Activated CD4-positive, alpha-beta memory T cell treated with anti-CD3 and anti-CD28 coated beads, Interleukin-2, amount 10 ng/mL, durations not matched to agents 7 days and 5 days (primary cell): ENCODE measurements at places on chromosomes 1 and 21. TPM values are rescaled to one million over a fixed set of nuclear protein-coding genes. Genes with fewer than 3 reads are reported as not detected.

Gene CLCA4
- total RNA-seq, result not detected

Gene FABP3
- total RNA-seq, result not detected

Gene NPL
- 3.7 TPM for total RNA-seq

Gene TNNI3K
- not detected for total RNA-seq

DNA sequence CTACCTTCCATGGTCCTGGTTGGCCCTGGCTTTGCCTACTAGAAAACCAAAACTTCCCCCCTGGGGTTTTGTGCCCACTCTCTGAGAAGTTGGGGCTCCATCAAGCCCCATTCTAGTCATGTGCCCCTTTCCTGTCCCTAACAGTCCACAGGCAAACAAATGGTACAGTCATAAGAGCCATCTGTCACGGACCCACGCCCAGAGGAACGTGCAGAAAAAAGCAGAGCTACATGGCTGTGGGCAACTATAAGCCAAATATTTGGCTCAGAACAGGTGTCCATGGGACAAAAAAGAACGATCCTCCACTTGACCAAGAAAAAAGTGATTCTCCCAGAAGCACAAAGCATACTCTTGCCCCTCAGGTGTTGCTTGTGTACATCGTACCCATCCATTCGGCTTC, 14.6 kb upstream of the TRNAU1AP start:
- no peak for DNase-seq

GRCh38 chr1:72111662-72112061, 170.7 kb downstream of the NEGR1 start:
- DNase-seq, result no peak

DNA sequence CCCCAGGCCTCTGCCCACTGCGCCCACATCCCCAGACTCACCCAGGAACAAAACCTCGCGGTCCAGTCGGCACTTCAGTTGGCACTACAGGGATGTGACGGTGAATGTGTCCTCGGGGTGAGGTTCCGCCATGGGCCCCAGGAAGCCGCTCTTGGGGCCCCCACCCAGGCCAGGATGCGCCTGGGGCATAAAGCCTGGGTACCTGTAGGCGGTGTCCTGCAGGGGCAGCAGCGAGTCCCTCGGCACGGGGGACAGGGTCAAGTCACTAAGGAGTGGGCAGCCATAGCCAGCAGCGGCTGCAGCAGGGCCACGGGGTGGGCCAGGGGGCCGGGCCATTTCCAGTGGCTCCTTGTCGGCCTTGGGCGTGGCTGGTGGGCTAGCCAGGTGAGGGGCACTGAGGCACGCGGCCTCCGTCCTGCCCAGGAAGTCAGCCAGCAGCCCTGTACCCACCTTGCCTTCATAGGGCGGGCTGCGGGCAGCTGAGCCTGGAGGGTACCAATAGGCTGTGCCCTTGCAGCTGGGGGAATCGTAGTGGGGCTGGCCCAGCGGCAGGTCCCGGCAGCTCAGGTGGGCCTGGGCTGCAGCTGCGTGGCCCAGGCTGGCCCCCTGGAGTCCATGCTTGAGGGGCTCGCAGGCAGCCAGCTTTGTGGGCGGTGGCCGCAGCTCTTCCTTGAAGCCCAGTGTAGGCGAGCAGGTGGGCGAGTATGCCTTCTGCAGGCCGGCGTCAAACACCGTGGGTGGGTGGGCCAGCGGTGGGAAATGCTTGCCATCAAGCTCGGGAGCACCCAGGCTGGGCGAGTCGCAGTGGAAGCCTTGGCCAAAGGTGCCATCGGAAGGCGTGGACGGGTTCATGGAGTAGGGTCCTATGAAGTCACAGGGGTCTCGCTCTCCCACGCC, 56.5 kb downstream of the AHDC1 start:
- no peak for DNase-seq

GRCh38 chr1:89710498-89711139, 77.7 kb downstream of the LRRC8C start:
- no peak for DNase-seq

DNA sequence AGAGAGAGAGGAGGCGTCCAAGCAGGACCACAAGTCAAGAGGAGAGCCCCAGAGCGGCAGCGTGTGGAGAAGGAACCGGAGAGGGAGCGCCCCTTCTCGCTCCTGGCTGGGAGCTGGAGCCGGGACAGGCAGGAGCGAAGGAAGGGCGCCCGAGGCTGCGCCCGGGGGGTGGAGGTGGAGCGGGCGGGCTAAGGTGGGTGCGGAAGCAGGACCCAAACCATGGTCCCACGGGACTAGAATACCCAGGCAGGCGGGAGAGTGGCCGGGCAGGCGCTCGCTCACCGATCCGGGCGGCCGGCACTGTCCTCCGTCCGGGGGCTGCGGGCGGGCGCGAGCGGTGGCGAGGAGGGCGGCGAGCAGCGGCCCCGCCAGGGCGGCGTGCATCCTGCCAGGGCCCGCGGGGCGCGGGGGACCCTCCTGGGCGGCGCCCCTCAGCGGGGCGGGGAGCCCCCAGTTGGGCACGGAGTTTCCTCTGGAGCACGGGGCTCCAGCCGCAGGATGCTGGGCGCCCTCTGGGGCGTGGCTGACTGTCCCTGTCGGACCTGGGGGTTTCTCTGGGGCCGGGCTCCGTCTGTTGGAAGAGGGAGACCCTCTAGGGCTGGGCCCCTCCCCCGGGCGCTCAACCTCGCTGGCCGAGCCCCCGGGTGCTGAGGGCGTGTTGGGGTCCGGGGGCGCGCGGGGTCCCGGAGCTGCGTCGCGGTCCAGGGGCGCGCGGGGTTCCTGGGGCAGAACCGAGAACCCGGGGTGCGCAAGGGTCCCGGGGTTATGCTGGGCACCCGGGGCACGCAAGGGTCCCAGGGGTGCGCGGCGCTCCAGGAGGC, 569 bp downstream of the TRABD2B start:
- DNase-seq, result no peak

DNA sequence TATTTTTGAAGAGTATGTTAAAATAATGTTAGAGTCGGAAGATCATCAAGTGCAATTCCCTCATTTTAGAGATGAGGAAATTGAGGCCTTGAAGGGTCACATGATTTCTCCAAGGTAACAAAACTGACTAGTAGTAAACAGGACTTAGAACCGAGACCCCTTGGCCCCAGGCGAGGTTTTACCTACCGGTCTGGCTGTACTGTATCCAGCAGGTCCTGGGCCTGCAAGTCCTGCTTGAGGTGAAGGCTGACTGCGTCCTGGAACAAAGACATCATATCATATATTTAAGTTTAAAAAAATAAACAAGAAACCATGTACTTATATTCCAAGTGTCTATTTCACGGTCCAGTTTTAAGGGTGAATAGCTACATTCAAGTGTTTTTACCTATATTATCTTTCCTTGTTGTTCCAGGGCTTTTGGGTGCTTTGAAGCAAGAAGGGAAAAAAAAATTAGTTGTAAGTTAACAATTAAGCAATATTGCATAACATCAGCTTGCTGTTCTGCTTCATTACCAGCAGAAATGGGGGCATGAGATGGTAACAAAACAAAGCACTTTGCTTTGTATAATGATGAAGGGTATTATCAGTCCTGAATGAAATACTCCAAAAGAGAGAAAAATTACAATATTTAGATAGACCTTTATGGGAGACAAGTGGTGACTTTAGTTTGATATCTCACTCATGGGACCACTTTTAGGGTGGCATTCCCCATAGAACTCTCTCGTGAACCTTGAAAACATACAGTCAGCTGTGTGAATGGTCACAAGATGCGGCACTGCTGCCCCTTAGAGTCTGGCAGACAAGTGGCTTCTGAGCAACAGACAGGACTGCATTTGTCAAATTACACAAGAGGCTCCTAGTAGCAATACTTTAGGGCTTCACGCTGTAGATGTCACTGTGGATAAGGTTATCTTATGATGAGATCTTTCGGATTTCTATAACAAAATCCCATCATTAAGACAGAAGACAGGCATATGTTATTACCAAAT, 29.8 kb upstream of the CFAP298 start:
- DNase-seq, result no peak

DNA sequence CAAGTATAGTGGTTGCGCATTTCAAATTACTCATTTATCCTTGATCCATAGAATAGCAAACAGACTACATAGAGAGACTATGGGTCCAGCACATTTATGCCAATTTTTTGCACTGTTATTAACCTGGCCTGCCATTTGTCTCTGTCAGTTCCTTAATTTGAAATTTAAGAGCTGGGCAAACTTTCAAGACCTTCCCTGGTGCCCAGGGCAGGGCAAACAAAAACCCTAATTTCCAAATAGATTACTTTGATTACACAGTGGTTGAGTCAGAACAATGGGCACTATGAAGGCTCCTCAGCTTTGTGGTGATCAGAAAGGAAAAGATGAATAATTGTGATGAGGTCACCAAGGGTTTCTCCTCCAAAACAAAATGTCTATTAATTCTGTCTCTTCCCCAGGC, 80.6 kb downstream of the TNFSF18 start:
- no peak for DNase-seq

DNA sequence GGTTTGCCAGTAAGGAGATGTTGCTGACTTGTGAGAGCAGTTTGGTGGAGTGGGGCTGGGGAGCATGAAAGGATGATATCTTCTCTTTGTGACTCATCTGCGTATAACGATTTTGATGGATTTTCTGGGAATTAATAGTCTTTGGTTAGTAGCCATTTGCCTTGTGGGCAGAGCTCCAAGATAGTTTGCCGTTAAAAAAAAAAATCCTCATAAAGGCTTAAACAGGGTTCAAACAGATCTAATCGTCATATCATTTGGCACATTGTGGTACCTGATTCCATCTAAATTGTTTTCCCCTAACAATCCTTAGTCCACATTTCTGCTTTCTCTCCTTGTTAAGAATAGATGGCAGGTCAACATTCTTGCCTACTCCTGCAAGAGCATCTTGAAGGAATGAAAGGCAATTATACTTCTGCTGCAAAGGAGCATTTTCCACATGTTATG, 168.0 kb downstream of the PPP1R12B start:
- no peak for DNase-seq

DNA sequence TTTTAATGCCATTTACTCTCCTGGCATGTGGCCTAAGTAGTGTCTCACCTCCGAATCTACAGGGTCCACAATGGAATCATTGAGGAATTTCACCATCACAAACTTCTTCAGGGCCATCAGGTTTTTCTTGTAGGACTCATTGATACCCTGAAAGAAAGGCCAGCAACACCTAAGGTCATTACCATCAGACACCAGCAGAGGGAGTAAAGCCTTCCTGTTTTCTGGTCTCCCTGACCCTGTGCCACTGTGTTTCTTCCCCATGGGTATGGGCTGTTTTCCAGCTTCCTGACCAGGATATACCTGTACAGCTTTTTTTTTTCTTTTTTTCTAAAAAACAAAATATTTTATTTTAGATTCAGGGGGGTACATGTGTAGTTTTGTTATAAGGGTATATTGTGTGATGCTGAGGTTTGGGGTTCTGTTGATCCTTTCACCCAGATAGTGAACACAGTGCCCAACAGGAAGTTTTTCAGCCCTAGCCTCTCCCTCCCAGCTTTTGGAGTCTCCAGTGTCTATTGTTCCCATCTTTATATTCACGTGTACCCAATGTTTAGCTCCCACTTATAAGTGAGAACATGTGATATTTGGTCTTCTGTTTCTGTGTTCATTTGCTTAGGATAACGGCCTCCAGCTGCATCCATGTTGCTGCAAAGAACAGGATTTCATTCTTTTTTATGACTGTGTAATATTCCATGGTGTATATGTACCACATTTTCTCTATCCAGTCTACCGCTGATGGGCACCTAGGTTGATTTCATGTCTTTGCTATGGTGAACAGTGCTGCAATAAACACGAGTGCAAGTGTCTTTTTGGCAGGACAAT, 18.3 kb downstream of the PPT1 start:
- DNase-seq, result peak; percentile 57

- no peak for DNase-seq
Observed at GRCh38 chr1:156204686-156205085, 8.1 kb upstream of the PMF1 start.

- DNase-seq, result no peak
Observed at GRCh38 chr1:170660281-170660713, 3.6 kb upstream of the PRRX1 start.

DNA sequence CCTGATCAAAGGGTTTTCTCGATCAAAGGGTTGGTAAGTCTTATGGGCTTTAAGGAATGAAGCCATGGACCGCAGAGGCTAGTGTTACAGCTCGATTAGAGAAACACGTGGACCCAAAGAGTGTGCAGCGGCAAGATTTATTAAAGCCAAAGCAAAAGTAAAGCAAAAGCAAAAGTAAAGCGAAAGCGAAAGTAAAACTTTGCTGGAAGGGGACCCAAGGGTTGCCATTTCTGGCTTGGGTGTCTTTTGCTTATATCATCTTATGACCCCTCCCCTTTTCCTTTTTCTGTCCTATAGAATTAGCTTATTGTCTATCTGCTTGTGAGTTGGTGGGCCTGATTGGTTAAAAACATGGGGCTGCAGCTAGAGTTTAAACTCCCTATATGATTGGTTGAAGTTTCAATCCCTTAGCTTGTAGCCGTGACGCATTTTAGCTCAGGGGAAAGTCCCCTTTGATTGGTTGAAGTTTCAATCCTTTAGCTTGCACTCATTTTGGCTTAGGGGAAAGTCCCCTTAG, 957.0 kb downstream of the AMY1C start:
- no peak for DNase-seq

DNA sequence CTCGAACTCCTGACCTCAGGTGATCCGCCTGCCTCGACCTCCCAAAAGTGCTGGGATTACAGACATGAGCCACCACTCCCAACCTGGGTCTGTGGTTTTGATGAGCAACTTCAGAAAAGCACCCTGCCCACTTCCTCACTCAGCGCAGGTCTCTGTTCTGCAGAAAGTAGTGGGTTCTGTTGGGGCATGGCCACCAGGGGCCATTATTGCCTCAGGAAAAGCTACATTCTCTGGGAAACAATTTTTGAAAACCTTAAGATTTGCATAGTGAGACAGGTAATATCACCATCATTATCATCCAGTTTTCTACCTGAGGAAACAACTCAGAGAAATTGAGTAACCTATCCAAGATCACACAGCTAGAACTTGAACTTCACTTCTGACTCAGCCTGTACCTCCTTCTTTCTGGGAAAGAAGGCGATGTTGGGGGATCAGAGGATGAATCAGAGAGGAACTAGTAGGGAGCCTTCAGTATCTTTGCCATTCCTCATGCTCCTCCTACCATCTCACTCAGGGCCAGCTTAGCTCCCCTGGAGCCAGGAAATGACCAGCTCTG, 7.1 kb upstream of the NES start:
- DNase-seq, result peak; percentile 63

- DNase-seq, result peak; percentile 48
Observed at GRCh38 chr1:16168622-16169360, 12.9 kb upstream of the EPHA2 start.

- DNase-seq, result no peak
Observed at GRCh38 chr1:67143966-67144365, 9.2 kb upstream of the C1orf141 start.
